ENCODE measurements at places on chromosomes 16 and 17.

DNA sequence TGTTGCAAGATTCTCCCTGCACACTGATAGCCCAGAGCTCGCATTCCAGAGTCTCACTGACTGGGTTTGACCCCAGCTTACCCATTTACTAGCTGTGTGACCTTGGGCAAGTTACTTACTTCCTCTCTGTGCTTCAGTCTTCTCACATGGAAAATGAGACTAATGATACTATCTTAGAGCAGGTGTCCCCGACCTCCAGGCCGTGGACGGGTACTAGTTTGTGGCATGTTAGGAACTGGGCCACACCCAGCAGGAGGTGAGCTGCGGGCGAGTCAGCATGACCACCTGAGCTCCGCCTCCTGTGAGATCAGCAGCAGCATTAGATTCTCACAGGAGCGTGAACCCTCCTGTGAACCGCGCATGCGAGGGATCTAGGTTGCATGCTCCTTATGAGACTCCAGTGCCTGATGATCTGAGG lies 15.8 kb downstream of the ANKFY1 start:
- peak; percentile 62 for DNase-seq

DNA sequence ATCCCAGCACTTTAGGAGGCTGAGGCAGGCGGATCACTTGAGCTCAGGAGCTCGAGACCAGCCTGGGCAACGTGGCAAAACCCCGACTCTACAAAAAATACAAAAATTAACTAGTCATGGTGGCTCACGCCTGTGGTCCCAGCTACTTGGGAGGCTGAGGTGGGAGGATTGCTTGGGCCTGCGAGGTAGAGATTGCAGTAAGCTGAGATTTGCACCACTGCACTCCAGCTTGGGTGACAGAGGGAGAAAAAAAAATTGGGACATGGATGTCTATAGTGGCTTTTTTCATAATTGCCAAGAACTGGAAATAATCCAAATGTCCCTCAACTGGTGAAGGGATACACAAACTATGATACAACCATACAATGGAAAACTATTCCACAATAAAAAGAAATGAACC lies 28.6 kb downstream of the OSBPL7 start:
- no peak for DNase-seq

GRCh38 chr17:82384730-82385481 lies 13.3 kb downstream of the UTS2R start:
- DNase-seq: peak; percentile 81

- DNase-seq: no peak
Observed at GRCh38 chr17:40621578-40621977, 26.0 kb downstream of the SMARCE1 start.

- DNase-seq: no peak
Observed at GRCh38 chr16:73319737-73320136, 271.8 kb upstream of the ZFHX3 start.

DNA sequence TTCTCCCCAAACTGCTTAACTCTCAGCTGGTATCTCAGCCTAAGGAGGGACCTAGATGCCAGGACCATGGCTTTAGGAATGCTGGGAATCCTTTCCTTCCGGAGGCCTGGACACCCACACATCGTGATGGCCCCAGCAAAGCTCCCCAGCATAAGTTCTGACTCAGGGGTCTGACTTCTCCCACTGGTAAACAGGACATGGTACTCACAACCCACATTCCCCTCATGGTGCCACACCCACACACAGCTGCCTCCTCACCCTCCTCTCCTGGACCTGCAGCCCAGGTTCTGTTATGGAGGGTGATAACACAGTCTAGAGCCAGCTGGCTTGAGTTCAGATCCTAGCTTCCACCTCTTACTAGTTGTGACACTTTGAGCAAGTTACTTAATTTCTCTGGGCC lies 719 bp upstream of the RNF227 start:
- no peak for DNase-seq

DNA sequence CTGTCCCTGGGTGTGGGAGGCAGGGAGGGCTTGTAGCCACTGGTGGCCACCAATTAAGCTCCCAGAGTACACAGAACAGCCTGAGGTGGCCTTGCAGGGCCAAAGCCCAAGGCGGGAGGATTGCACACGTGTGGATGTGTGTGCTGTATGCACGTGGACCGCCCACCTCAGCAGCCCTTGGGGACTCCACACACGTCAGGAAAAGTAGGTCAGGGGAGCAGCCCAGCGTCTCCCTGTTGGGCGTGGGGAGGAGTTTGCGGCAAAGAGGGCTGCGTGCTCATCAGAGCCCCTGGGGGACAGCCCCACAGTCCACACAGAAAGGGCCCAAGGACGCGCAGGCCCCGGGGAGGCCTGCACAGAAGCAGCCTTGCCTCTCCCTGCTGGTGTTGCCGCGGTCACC lies 19.6 kb downstream of the SBK1 start:
- no peak for DNase-seq

All from PC-3 (cell line).